ENCODE measurements at places on chromosomes 4 and X.

DNA sequence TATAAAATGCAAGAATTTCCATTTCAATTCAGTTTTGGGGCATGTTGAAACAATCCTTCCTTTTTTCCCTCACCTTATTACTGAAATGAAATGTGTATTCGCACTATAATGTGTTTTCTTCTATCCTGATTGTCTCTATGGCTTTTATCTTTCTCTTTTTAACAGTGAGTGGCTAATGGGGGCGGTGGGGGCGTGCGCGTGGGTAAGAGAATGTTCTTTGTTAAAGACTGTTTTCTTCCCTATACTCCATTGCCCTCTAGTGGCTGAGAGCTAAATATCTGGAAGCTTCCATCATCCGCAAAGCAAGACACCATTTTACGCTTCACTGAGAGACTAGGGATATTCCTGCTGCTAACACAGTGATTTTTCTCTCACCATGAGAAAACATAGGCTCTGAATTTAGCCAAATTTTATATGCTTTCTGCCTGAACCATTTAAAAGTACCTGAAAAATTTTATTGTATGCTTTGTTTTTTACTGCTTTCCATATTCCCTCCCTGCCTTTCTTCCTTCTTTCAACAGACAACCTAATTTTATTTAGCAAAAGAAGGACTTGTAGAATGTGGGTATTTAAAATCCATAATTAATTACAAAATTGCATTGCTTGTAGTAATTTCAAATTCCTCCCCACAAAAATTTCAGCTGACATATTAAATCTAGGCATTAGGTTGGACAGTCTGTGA lies 194.0 kb downstream of the GASK1B start:
- peak; percentile 18 for DNase-seq

GRCh38 chrX:131059246-131059645 lies 1.1 kb downstream of the ARHGAP36 start:
- no peak for DNase-seq

GRCh38 chr4:173866322-173867026 lies 336.4 kb upstream of the HAND2 start:
- no peak for DNase-seq

DNA sequence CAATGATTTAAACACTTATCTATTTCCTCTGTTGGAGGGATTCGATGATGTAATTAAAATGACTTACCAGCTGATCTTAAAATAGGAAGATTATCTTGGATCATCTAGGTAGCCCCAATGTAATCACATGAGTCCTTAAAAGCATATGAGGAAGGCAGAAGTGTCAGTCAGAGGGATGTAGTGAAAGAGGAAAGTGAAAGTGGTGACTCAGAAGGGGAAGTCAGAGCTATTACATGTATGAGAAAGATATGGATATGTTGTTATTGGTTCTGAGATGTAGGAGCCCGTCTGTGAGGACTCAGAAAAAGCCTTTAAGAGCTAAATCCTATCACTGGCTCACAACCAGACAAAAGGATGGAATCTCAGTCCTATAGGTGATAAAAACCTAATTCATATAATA lies 456.4 kb downstream of the DACH2 start:
- DNase-seq: no peak

- no peak for DNase-seq
Measured at GRCh38 chr4:19239565-19239964, 1012.1 kb upstream of the SLIT2 start.

GRCh38 chr4:15902746-15903145 lies 35.8 kb downstream of the FGFBP1 start:
- no peak for DNase-seq

- DNase-seq: no peak
Measured at GRCh38 chr4:83335701-83336100, 1.1 kb upstream of the HPSE start.

- no peak for DNase-seq
Measured at GRCh38 chr4:149311076-149311475, 504.6 kb downstream of the IQCM start.

DNA sequence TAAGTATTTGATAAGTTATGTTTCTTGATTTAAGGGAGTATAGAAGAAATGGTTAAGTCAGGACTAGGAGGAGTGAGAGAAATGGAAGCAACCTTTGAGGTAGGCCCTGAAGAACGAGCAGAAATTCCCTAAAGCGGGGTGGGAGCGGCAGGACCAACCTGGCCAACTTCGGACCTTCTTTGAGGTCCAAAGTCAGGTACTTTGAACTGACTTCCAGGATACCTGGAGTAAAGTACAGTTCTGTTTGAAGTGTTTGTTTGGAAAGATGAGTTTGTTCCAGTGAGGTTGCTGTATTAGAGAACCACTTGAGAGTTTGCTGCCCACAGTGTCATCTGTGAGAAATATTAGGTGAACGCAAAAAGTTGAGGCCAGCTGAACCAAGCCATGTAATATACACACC lies 11.7 kb downstream of the RNF4 start:
- no peak for DNase-seq

GRCh38 chrX:40340116-40340515 lies 240.7 kb upstream of the ATP6AP2 start:
- no peak for DNase-seq

GRCh38 chr4:26173619-26174018 lies 147.2 kb upstream of the RBPJ start:
- DNase-seq: no peak

GRCh38 chr4:183658362-183659028 lies 490 bp downstream of the RWDD4 start:
- DNase-seq: no peak

DNA sequence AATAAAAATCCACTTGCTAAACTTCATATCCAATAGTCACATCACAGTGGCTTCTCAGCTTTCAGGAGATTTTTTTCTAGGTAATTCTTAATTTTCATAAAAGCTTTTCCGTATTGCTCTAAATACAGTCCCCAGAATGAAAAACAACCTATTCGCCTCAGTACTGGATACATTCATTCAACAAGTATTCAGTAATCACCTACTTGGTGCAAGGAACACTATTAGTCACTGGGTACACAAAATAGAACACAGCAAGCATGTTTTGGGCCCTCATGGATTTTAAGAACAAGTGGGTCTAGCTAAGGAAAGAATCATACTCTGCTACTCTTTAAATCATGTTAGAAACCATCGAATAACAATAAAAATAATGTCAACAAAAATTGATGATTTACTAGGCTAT lies 2.8 kb upstream of the BEX3 start:
- DNase-seq: no peak

DNA sequence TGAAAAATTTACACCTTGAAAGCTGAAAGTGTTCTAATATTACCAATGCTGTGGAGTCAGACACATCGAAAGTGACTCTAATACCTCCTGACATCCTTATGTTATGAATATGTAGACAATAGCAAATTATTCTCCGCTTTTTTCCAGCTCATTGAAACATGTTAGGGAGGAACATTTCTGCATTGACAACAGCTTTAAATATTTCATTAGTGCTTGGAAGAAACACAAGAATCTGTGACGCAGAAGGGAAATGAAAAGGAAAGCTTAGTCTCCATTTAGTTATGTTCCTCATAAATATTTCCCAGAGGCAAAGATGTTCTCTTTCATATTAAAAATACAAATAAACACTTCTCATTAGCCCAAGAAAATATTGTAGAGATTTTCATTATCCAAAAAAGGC lies 55.8 kb upstream of the CD99 start:
- no peak for DNase-seq

Data from NCI-H524 treated with DMSO at 0.1 percent for 48 hours (cell line).